Activated CD8-positive, alpha-beta T cell treated with anti-CD3 and anti-CD28 coated beads for 36 hours (primary cell): ENCODE measurements at places on chromosomes 12 and 14. TPM values are rescaled to one million over a fixed set of nuclear protein-coding genes. Genes with fewer than 3 reads are reported as not detected.

- no peak overlapping the region for H3K27ac ChIP-seq
- H3K27me3 ChIP-seq, result no peaks in the 10 kb centered on the region
- no peaks in the 10 kb centered on the region for H3K4me1 ChIP-seq
- no peak overlapping the region for H3K4me3 ChIP-seq
- H3K36me3 ChIP-seq, result no peaks in the 10 kb centered on the region
- DNase-seq, result no peak
Observed at GRCh38 chr12:85779768-85780167, 56.4 kb downstream of the RASSF9 start.

GRCh38 chr14:104752423-104752734 lies 568 bp upstream of the SIVA1 start:
- no peaks in the 10 kb centered on the region for H3K27me3 ChIP-seq
- DNase-seq, result no peak
- peaks cover 29% of the 10 kb centered on the region for H3K36me3 ChIP-seq
- peak overlapping the region; percentile 86 for H3K4me3 ChIP-seq
- peak overlapping the region; percentile 89 for H3K27ac ChIP-seq
- H3K4me1 ChIP-seq, result peaks cover 36% of the 10 kb centered on the region

GRCh38 chr12:72272731-72273498 lies 745 bp downstream of the TRHDE start:
- H3K36me3 ChIP-seq, result no peaks in the 10 kb centered on the region
- no peak overlapping the region for H3K4me3 ChIP-seq
- peaks cover 47% of the 10 kb centered on the region for H3K27me3 ChIP-seq
- peaks cover 4% of the 10 kb centered on the region for H3K4me1 ChIP-seq

DNA sequence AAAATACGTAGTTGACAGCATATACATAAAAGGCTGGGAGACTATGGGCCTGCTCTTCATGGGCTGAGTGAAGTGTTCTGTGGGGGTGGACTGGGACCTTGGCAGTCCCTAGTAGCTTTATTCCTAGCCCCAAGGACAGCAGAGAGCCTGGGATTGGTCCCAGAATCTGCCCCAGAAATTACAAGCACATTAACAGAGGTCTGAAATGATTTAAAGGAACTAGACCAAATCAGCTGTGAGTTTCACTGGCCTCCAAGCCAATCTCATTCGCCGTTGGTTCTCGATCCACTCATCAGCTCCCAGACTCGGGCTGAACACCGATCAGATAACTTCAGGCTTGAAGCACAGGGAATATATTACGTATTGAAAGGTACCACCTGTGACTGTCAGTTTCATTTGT lies 77.0 kb upstream of the PSMC1 start:
- no peaks in the 10 kb centered on the region for H3K36me3 ChIP-seq
- H3K4me3 ChIP-seq, result no peak overlapping the region
- H3K4me1 ChIP-seq, result no peaks in the 10 kb centered on the region
- no peak for DNase-seq
- H3K27me3 ChIP-seq, result peaks cover 7% of the 10 kb centered on the region
- H3K27ac ChIP-seq, result no peak overlapping the region

The TAS2R20 gene
- 1.6 TPM for total RNA-seq

The LRP1-AS gene
- total RNA-seq, result not detected
